SIG-M5 (cell line): ENCODE measurements at places on chromosomes 16 and 17.

GRCh38 chr17:50956750-50957523 lies 90.8 kb upstream of the TOB1 start:
- DNase-seq: no peak

- DNase-seq: no peak
Observed at GRCh38 chr16:75238853-75239541, 12.4 kb downstream of the BCAR1 start.

- no peak for DNase-seq
Observed at GRCh38 chr16:14616280-14616679, 13.8 kb downstream of the PARN start.

GRCh38 chr16:87321336-87322107 lies 4.3 kb upstream of the C16orf95 start:
- no peak for DNase-seq

DNA sequence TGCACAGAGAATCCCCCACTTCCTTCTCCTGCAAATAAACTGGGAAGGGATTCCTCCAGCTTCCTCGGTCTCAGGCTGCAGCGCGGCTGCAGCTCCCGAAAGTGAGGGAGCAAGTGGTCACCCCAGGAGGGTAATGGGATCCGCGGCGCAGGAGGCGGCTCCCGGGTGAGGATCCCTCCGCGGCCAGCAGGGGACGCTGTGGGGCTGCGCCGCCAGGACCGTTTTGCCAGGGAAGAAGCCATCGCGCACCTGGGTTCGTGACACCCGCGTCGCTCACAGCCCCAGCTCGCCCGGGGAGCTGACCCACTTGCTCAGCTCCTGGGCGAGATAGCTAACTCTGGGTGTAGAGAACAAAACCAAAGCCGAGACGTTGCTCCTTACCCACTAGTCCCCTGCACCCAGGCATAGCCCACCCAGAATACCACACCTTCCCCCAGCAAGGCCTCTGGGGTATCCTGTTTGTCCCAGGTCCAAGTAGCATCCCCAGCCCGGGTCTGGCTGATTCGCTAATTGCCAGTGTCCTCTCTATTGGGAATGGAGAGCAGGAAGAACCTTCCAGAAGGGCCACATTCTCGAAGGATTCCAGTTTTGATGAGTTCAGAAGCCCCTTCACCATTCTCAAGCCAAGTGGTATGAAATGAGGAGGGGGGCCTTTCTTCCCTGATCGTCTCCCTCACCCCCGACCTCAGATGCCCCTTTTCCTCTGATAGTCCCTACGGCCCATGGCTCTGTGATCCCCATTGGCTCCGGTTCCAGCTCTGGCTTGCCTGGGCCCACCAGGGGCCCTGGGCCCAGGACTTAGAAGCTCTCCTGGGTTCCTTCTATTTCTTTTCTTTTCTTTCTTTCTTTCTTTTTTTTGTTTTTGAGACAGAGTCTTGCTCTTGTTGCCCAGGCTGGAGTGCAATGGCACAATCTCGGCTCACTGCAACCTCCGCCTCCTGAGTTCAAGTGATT lies 14.1 kb downstream of the CYGB start:
- DNase-seq: no peak

GRCh38 chr17:39339272-39339671 lies 62.2 kb downstream of the FBXL20 start:
- no peak for DNase-seq

- no peak for DNase-seq
Observed at GRCh38 chr16:86452451-86452850, 57.9 kb upstream of the FOXF1 start.

- DNase-seq: no peak
Observed at GRCh38 chr16:84270531-84270930, 24.1 kb upstream of the WFDC1 start.

GRCh38 chr16:89099905-89100304 lies 6.3 kb downstream of the ACSF3 start:
- no peak for DNase-seq

GRCh38 chr16:2191446-2191706 lies 5.0 kb downstream of the CASKIN1 start:
- no peak for DNase-seq

DNA sequence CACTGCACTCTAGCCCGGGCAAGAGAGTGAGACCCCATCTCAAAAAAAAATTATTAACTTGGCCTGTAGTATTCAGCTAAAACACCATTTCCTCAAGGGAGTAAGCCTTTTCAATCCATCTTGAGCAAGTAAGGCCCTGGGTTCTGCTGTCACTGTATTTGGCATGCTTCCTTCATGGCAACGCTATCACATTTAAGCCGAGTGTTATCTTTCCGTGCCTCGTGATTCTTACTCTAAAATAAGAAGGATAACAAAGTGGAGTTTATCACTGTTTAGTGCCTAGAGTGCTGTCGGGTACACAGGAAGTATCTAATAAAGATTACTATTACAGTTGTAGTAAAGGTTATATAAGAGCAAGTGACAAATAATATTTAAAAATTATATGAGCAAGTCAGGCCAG lies 8.8 kb downstream of the VPS53 start:
- no peak for DNase-seq

GRCh38 chr16:85126705-85127378 lies 14.6 kb upstream of the CIBAR2 start:
- DNase-seq: no peak

GRCh38 chr16:88888461-88889387 lies 22.3 kb upstream of the PABPN1L start:
- DNase-seq: no peak

DNA sequence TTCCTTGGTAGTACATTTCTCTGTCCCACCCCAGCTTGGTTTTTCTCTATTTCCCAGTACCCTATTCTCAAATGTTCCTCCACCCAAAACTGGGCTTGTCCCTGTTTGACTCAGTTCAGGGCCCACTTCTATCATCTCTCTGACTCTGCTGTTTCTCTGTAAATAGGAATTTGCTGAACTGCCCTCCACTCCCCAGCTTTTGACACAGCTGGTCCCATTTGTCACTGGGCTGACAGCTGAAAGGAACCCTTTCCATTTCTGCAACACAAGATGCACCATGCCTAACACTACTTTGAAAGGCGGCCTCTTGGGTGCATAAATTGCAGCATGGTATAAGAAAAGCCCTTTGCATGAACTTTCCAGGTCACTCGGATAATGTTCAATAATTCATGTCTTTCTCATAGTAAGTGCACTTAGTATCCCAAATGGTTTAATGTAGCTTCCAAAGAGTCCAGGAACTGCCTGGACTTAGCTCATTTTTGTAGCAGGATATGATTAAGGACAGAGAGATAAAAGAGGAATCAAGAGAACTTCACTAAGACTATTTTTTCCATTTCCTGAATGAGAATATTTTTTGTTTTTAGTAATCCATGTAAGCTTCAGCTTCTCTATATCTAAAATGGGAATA lies 256.7 kb downstream of the CDH11 start:
- no peak for DNase-seq

DNA sequence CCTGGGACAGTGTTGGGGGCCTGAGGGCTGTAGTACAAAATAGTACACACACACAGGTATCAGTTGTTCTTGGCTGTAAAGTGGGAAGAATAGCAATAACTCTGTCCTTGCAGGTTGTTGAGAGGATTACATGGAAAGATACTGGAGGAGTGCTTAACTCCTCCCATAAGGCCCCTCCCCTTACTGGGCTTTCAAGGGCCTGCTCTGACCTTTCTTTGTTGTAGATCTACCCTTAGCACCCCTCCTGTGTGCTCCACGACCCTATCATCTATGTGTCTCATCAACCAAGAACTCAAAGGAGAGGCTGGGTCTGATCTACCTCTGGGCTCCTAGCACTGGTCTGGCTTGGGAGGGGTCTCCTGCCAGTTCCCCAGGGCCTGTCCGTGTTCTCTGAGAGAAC lies 8.3 kb upstream of the EDC4 start:
- no peak for DNase-seq

DNA sequence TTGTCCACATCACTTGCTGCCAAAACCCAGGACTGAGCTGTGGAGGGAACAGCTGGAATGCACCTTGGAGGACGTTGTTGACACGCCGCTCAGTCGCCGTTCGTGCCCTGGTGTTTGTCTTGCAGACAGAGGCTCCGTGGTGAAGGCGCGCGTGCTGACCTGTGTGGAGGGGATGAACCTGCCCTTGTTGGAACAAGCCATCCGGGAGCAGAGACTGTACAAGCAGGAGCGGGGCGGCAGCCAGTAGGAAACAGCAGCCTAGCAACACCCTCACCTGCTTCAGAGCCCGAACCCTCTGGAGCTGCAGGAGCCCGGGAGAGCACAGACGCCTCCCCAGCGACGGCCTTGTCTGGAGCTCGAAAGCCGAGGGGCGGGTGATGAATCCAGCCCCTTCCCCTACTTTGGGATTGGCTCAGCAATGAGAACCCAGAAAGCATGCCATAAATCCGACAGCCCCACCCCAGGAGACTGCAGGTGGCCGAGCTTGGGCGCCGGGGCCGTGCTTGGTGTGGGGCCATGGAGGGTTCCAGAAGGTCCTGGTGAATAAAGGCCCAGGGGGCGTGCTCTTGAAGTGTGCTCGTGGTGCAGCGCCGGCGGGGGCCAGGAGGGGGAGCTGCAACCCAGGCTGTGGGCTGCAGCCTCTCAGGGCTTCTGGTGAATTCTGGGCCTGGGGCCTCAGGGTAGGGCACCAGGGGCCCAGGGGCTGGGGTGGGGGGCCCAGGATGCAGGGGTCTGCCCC lies 470 bp upstream of the CDK3 start:
- DNase-seq: no peak

DNA sequence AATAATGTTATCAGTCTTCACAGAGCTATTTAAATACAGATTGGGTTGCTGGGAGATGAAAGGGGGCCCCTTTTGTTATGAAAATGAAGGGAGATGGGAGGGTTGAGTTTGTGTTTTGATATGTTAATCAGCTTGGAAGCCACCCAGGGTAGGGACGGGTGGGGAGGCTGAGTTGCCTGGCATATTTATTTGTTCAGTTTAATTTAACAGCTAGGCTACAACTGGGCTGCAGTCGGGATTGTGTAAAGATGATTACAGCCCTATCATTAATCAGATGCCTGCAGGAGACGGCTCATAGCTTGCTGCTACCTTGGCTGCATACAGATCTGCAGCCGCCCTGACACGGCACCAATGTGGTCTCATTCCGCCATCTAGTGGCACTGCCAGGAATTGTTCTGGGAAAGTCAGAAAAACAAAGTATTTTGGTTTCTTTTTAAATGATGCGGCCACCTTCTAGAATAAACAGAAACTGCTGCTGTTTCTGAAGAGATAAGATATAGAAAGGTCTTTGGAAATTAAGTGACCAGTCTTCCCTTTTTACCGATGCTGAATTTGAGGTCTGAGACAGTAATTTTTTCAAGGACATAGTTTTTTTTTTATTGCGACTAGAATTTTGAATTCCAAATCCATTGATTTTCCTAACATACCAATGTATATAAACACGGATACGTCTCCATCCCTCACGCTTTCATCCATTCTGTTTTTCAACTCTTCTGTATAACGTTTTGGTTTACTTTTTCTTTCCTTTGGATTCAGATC lies 458.0 kb upstream of the ASIC2 start:
- DNase-seq: no peak

GRCh38 chr17:34358631-34359030 lies 2.4 kb downstream of the CCL13 start:
- no peak for DNase-seq

- no peak for DNase-seq
Observed at GRCh38 chr17:43444223-43445008, 39.4 kb upstream of the DHX8 start.

DNA sequence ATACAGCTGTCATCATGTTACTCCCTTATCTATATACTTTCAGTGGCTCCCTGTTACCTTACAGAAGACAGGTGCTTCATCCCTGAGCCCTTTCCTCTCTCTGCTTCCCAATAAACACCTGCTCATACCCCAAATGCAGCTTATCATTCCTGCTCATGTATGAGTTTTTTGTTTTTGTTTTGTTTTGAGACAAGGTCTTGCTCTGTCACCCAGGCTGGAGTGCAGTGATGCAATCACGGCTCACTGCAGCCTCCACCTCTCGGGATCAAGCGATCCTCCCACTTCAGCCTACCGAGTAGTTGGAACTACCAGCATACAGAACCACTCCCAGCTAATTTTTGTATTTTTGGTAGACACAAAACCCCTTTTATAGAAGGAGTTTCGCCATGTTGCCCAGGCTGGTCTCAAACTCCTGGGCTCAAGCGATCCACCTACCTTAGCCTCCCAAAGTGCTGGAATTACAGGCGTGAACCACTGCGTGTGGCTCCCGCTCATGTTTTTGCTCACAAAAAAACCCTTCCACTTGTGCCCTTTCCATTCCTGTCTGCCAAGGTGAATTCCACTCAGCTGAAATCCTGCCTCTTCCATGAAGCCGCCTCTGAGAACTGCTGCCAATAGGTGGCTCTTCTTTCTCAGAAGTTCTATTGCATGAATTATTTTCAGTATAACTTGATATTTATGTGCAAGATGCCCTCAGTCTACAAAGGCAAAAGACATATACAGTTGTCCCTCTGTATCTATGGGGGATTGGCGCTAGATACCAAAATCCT lies 7.9 kb upstream of the RNF157 start:
- no peak for DNase-seq

DNA sequence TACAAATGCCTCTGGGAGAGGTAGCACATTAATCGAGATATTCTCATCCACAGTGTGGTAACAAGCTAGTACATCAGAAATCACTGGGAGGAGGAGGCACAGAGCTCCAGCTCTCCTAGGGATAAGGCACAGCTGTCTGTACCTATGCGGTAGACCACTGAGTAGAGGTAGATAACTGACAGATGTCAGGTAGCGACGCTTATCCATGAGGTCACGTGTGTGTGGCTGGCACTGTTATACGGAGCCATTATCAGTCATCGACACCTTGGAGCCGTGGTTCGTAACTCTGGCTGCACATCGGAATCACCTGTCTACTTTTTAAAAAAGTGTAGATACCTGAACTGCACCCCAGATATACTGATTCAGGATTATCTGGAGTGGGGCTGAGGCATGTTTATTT lies 102.4 kb downstream of the SNX11 start:
- no peak for DNase-seq

GRCh38 chr16:75566758-75567255 lies 628 bp downstream of the GABARAPL2 start:
- no peak for DNase-seq

- DNase-seq: no peak
Observed at GRCh38 chr17:42608305-42609181, 631 bp downstream of the RETREG3 start.

- DNase-seq: no peak
Observed at GRCh38 chr16:50263060-50263909, 3.1 kb upstream of the ADCY7 start.
